NCI-H2171 treated with DMSO at 0.1 percent for 48 hours (cell line): ENCODE measurements at places on chromosomes 5 and 9.

- no peak for DNase-seq
Observed at GRCh38 chr5:142520885-142521284, 165.0 kb downstream of the FGF1 start.

DNA sequence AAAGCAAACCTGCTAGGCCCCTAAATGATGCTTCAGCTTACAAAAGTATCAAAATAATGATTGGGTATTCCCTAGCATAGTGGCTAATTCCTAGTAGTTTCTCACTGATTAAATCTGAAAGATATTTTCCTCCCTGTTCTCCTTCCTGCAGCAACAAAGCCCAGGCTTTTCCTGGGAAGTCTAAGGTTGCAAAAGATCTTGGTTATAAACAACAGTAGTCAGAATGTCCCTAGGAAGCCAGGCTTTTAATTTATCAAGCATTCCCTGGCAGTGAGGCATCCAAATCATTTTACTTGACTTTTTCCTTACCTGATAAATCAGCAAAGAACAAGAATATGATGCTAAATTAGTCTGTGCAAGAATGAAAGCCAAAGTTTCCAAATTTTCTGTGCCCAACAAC lies 272.0 kb downstream of the PDE4D start:
- no peak for DNase-seq

DNA sequence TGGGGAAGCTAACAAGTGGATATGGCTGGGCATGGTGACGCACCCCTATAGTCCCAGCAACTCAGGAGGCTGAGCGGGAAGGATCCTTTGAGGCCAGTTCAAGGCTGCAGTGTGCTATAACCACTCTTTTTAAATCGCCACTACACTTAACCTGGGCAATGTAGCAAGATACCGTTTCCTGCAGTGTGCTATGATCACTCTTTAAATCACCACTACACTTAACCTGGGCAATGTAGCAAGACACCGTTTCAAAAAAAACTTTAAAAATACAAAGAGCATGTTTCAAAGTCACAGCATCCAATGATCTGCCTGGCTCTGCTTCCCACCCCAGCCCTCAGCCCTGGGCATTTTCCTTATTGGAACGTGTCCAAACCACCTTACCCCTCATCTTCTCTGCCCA lies 14.5 kb downstream of the GRHPR start:
- DNase-seq = no peak

DNA sequence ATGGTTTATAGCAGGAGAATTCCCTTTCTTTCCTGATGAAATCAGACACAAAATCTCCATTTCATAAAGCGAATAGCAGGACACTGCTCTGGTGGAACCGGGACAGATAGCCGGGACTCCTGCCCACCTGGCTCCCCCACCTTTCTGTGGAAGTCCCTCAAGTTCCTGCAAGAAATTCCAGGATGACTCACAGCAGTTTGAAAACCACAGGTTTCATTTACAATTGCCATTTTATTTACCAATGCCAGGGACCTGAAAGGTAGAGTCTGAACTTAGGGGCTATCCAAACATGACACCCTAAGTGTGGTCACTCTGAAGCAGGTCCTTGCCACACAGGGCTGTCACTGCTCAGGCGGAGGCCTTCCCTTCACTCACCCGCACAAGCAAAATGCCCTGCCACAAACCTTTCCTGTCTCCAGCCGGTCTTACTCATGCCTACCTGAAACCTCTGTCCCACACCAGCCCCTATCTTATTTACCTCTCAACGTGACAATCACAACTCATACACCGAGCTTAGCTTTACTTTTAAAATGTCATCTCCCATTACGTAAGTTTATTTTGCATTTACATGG lies 63.3 kb upstream of the TAF1L start:
- DNase-seq = no peak

DNA sequence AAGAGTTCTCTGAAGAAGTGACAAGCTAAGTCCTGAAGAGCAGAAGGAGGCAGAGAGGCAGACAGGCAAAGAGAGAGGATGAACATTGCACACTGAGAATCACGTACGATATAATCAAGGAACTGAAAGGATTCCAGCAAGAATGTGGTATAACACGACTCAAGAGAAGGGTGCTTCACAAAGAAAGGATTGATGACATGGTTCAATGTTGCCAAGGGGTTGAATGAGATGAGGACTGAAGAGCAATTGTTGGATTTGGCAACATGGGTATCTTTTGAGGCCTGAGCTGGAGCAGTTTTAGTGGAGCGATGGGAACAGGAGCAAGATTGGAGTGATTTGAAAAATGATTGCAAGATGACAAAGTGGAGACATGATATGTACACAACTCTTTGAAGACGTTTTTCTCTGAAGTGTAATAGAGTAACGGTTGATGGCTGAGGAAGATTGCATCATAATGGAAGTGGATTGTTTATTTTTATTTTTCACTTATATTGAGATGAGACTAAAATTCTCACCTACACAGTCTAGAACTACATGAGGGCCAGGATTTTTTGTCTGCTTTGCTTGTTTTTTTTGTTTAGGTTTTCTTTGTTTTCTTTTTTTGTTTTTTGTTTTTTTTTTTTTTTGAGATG lies 1049.9 kb upstream of the WWC1 start:
- DNase-seq = no peak

DNA sequence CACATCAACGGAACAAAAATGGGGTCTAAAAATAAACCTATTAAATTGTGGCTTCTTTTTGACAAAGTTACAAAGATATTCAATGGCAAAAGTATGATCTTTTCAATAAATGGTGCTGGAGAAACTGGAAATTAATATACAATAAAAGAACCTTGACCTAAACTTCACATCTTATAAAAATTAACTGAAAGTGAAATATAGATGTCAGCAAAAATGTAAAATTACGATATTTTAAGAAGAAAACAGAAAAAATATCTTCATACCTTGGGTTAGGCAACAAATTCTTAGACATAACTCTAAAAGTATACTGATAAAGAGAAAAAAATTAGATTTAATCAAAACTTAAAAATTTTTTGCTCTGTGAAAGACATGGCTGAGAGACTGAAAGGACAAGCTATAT lies 1909.5 kb upstream of the CDH9 start:
- no peak for DNase-seq

GRCh38 chr5:1897386-1897785 lies 14.7 kb upstream of the IRX4 start:
- no peak for DNase-seq

DNA sequence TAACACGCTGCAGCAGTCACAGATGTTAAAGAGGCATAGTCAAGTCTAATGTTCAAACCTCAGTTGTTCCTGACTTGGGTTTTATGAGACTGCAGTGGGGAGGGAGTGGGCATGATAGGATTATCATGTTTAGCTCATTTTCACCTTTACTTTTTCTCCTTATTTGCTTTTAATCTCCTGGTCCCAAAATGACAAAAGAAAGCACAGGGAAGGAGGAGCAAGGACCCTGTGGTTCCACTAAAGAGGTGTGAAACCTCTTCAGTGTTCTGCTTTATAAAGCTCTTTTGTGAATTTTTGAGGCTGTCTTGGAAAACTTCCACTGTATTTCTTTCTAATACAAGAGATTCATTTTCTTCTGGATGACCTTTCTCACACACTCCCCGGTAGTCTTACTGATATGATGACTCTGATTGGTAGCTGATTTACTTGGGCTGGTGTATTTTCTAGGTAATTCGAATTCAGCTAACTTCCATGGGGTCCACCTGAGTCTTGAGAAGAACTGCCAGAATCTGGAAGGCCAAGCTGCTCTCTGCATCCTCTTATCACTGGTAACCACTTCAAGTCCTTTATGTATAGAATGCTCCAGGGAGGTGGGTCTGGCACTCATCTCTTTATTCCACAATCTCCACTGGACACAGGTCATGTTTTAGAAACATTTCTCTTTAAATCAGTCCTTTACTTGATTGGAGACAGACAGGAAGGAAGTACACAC lies 1364.4 kb upstream of the CDH9 start:
- no peak for DNase-seq

DNA sequence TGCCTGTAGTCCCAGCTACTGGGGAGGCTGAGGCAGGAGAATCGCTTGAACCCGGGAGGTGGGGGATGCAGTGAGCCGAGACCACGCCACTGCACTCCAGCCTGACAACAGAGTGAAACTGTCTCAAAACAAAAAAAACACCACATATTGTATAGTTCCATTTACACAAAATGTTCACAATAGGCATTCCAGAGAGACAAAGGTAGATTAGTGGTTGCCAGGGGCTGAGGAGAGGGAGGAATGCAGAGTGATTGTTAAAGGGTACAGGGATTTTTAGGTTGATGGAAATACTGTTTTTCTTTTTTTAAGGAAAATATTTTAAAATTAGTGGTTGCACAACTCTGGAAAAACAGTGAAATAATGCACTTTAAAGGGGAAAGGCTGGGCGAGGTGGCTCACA lies 19.6 kb downstream of the ETF1 start:
- no peak for DNase-seq

- DNase-seq = no peak
Observed at GRCh38 chr9:19154135-19154612, 26.9 kb upstream of the PLIN2 start.

GRCh38 chr9:83698976-83699585 lies 8.7 kb downstream of the UBQLN1 start:
- DNase-seq = no peak

DNA sequence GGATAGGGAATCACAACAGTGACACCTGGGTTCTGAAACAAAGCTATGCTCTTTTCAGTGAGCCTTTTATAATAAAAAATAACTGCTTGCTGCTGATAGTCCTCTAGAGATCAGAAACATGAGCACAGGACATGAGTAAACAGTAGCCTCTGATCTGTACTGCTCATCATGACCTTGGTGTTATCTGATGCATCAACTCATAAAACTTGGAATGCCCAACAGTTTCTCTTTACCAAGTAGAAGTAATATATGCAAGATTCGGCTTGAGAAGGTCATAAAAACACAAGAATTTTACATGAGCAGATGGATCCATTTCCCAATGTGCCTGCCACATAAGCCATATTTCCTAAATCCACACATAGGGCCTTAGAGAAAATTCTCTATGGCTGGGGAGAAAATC lies 318.3 kb upstream of the GRAMD2B start:
- DNase-seq = no peak
